Foreskin keratinocyte (primary cell): ENCODE measurements at places on chromosomes 12 and 14.
A peak's percentile ranks its signal among the peaks of the same experiment; 100 is the strongest.

- DNase-seq, result no peak
These were observed 105.7 kb downstream of the ZC3H14 start for GRCh38 chr14:88668448-88669116.

GRCh38 chr14:93976477-93977057, at the start of gene ASB2:
ASB2 (minus strand) TSS chr14:93976570; CDS start chr14:93964539, 12,031 bp downstream.
- no peak for DNase-seq

GRCh38 chr12:94898388-94898787, 105.1 kb downstream of the NDUFA12 start:
- no peak for DNase-seq

- DNase-seq, result peak; percentile 77
These were observed 24.6 kb downstream of the PLXNC1 start for GRCh38 chr12:94172973-94173372.

DNA sequence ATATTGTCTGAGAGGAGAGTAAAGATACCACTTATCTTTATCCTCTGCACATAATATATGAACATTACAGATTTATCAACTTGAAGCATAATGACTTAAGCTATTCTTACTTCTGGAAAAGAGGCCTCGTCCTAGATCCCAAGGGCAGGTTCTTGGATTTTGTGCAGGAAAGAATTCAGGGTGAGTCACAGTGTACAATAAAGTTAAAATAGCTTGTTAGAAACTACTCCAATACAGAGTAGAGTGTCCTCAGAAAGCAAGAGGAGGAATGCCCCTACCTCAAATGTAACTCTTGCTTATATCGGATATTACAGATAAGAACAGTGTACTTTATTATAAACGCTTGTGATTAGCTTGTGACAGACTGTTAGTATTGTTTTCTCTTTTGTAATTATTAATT, 41.9 kb upstream of the ABCC9 start:
- DNase-seq, result no peak

- no peak for DNase-seq
These were observed 80.3 kb upstream of the SRRM4 start for GRCh38 chr12:118900993-118901392.

DNA sequence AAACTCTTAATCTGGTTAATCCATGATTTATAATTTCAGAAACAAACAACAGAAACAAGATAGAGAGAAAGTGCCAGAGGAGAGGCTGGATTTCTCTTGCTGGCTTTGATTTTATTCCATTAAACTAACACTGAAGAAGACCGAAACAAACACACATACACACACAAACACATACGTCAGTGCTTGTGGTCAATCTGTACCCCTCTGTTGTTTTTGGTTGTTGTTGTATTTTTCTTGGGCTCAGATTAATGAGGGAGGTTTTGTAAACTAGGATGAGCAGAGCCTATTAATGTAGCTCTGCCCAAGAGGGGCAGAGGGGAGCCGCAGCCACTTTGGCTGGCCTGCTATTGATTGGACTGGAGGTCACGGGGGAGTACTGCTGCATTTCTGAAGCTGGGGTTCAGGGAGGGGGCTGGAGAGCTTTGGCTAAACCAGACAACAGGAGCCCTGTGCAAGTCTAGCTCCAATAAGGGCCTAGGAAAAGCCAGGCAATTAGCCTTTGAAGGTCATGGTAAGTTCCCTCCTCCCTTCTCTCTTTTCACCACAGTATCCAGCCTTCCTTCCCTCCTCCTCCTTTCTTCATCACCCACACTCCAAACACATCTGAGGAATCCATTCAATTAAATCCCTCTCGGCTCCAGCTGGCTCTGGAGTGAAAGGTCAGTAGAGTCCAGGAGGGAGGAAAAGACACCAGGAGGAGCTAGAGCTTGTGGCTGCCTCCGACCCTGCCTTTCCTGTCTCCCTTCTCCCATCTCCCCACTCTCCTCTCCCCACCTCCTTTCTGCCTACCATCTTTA, 344.1 kb upstream of the LMO3 start:
- no peak for DNase-seq

DNA sequence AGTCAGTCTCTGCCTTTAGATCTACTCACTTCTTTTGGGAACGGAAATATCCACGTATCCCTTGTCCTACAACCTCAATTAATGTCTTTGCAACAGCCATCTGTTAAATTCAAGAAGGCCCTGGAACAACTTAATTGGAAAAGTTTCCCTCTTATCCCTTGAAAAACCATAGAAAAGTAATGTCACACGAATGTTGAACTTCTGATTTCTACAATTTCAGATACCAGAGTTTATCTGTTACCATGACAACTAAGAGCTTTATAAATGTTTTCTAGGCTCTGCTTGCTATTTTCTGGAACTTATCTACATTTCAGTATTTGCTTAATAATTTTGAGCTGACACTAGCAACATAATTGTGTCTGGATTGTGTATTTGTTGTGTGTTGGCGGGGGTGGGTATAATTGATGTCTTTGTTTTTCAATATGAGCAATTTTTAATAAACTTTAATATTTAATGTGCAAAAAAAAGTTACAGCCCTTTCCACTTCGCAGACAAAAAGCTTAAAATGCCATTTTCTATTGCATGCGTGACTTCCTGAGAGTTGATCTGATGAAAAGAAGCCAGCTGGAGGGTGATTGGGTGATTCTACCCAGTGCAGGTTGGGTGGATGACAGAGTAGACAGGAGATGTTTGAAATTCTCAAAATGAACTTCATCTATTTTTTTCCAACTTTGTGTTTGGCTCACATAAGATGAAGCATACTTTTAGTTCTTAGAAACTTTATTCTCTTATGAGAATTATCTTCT, 11.8 kb upstream of the EDDM3A start:
- DNase-seq, result no peak

GRCh38 chr14:90483571-90483974, 86.7 kb downstream of the CALM1 start:
- no peak for DNase-seq

DNA sequence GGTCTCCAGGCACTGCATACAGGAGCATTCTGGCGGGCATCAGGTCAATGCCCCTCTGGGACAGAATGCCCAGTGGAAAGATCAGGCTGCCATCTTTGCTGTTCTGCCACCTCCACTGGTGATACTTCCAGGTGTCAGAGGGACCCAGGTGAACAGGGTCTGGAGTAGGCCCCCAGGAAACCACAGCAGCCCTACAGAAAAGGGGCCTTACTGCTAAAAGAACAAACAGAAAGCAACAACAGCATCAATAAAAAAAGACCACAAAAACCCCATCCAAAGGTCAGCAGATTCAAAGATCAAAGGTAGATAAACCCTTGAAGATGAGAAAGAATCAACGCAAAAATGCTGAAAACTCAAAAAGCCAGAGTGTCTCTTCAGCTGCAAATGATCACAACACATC, 15.9 kb downstream of the GLIPR1L1 start:
- DNase-seq, result no peak

DNA sequence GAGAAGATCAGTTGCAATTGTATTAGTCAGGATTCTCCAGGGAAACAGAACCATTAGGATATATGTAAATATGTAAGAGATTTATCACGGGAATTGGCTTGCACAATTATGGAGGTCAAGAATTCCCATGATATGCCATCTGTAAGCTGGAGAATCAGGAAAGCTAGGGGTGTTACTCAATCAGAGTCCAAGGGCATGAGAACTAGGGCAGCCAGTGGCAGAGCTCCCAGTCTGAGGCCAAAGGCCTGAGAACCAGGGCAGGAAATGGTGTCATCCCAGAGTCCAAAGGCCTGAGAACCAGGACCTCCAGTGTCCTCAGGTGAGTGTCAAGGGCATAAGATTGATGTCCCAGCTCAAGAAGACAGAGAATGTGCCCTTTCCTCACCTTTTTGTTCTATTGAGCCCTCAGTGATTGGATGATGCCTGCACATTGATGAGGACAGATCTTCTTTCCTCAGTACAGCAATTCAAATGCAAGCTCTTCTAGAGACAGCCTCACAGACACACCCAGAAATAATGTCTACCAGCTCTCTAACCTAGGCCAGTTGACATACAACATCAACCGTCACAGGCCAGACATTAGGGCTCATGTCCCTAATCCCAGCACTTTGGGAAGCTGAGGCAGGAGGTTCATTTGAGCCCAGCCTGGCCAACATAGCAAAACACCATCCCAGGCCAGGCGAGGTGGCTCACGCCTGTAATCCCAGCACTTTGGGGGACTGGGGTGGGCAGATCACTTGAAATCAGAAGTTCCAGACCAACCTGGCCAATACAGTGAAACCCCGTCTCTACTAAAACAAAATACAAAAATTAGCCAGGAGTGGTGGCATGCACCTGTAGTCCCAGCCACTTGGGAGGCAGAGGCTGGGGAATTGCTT, 34.9 kb upstream of the ZNF740 start:
- DNase-seq, result no peak

GRCh38 chr14:28879573-28879996, 113.0 kb downstream of the FOXG1 start:
- DNase-seq, result no peak

- DNase-seq, result peak; percentile 48
These were observed 57.3 kb downstream of the FLRT2 start for GRCh38 chr14:85587151-85587711.

GRCh38 chr14:90504643-90505042, 107.8 kb downstream of the CALM1 start:
- no peak for DNase-seq

DNA sequence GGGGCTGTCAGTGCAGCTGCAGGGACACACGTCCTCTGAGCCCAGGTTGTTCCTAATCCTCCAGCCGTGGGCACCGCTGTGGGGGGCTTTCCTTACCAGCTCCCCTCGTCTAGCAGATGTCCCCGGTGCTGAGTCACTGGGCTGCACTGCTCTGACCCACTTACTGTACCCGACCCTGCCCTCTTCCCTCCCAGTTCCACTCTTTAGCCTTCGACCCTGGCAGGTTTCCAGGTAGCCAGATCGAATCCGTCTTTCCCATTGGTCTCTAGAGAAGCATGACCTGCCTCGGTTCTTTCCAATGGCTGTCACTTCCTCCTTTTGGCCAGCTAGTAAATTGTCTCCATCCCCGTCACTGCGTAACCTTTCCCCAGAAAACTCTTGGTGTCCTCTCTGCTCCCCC, 48.4 kb downstream of the ELK3 start:
- no peak for DNase-seq

GRCh38 chr12:52020539-52021336, 14.0 kb downstream of the TAMALIN start:
- DNase-seq, result no peak

GRCh38 chr12:108392284-108392683, 53.2 kb upstream of the CMKLR1 start:
- no peak for DNase-seq

DNA sequence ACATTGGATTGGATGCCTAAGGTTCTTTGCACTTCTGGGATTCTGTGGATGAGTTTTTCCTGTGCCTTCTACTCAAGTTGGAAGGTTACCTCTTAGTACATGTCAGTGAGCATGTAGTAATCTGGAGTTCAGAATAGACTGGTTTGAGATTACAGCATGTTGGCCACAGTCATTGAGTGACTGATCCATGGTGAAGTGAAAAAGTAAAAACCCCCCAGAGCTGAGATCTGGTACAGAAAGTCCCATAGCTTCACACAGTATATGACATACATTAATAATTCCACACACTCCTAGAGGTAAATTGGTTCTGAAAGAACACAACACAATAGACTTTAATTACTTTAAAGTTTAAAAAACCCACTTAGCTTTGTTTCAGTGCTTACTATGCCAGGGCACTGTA, 11.9 kb upstream of the CCND2 start:
- DNase-seq, result no peak

DNA sequence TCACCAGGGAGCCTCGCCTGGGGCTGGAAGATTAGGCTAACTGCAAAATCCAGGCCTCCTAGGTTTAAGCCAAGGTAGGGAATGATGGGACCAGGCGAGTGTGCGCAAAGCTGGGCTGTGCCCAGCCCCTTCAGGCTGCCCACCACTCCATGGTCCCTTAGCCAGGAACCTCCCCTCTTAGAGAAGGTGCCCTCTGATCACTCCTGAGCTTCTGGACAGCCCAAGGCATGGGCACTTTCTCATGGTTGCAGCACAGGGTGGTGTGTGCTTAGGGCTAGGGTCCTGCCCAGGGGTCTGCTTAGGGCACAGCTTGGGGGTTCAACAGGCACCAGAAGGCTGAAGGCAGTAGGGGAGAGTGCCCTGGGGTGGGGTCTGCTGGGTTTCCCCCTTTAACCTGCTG, 69.0 kb downstream of the PRIMA1 start:
- no peak for DNase-seq

- peak; percentile 100 for DNase-seq
These were observed 320.6 kb downstream of the RAD51B start for GRCh38 chr14:68140076-68140741.

GRCh38 chr14:71789005-71789404, 143.2 kb upstream of the RGS6 start:
- DNase-seq, result no peak

GRCh38 chr14:80705241-80705980, 236.1 kb downstream of the CEP128 start:
- DNase-seq, result peak; percentile 79

DNA sequence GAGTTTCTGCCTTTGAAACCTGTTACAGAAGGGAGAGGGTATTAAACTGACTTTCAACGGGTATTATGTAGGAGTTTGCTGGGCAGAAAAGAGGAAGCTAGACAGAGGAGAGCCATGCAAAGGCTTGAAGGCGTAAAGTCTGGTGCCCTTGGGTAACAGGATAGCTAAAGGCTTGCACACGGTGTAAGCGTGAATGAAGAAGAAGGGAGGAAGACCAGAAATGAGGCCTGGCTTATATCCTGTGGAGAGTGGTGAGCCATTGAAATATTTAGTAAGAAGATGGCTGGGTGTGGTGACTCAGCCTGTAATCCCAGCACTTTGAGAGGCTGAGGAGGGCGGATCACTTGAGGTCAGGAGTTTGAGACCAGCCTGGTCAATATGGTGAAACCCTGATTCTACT, 22.6 kb downstream of the SUDS3 start:
- DNase-seq, result no peak

GRCh38 chr14:55843718-55844403, 263.9 kb downstream of the KTN1 start:
- DNase-seq, result no peak

DNA sequence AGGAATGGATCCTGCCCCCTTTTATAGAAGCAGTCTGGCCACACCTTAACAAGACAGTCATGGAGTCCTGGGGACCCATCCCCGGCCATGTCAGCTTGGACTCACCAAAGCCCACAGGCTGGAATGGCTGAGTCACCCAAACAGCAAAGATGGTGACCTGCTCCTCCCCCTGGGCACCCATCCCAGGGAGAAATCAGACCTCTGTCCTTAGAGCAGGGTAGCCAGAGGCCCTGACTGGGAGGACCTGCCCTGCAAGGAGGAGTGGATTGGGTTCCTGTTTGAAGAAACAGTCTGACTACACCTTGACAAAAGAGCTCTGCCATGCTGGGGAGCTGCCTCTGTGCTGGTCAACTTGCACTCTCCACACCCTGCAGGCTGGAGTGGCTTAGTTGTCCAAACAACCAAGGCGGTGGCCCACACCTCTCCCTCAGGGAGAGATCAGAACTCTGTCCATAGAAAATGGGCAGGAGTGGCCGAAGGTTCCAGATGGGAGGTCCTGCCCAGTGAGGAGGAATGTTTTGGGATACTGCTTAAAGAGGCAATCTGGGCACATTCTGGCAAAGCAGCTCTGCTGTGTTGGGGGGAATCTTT, 16.6 kb downstream of the MGP start:
- DNase-seq, result no peak

GRCh38 chr12:66441905-66442559, 139.7 kb downstream of the HELB start:
- DNase-seq, result no peak

GRCh38 chr14:26594148-26594547, 3.7 kb downstream of the NOVA1 start:
- DNase-seq, result no peak

- DNase-seq, result no peak
These were observed 436.3 kb downstream of the DPF3 start for GRCh38 chr14:72457641-72458040.
